ENCODE measurements at places on chromosomes 6 and 20.

GRCh38 chr6:80550281-80550680 lies 443.8 kb downstream of the BCKDHB start:
- no peak for DNase-seq

DNA sequence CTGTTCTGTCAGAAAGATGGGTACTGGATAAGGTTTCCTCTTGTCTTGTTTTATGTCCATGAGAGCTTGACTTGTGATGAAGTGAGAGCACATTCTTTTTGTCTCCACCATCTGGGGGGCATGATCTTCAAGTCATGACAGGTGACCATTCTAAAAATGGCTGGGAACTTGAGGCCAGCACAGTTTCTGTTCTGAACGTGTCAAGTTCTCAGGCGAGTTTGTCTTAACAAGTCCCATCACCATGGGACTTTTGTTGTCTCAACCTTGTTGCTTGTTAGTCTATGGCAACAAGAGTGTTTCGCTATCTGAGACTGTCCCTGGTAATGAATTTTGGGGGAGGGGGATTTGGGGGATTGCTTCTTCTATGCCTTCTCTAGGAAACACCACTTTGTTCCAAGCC lies 25.6 kb upstream of the ENPP4 start:
- no peak for DNase-seq

- no peak for DNase-seq
Measured at GRCh38 chr6:30719356-30719755, 796 bp upstream of the TUBB start.

- no peak for DNase-seq
Measured at GRCh38 chr20:13111249-13111911, 102.6 kb downstream of the SPTLC3 start.

GRCh38 chr20:14715400-14715799 lies 378.0 kb upstream of the FLRT3 start:
- no peak for DNase-seq

- DNase-seq, result no peak
Measured at GRCh38 chr20:1263853-1264252, 2.2 kb upstream of the SNPH start.

DNA sequence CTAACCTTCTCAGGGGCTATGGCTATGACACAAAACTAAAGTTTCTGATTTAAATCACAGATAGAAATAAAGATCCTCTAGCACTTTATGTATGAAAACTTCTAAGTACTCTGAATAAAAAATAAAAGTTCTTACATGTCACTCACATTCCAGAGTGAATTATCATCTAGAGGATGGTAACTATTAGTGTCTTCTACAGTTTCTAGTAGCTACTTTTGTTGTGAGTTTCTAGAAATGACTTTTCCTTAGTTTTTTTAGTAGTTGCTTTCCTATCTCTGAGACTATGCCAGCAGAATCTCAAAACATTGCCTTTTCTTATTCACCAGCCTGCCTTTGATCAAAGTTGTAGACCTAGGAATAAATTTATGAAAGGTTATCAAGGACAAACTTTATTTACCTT lies 10.1 kb downstream of the ZNF318 start:
- no peak for DNase-seq

DNA sequence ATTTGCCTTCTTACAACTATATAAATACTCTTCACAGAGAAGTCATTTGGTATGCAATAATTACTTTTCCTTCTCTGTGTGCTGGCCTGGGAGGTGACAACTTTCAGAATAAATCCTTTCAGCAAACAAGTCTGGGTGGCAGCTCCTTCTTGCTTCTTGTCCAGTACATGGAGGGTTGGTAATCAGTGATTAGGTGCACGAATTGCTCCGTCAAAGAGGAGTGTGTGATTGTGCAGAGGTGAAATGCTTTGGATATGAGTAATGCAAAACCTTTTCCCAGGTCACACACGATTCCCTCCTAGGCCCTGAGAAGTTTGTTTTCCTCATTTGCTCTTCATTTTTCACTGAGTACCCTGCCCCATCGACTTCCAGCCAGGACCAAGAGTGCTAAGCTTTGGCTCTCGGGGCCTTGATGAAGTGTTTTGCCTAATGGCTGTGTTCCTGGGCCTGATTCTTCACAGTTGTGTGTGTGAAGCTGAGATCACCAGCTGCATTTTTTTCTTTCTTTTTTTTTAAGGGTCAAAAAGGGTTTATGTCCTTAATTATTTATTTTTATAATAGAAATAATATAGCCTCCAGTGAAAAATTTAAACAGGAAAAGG lies 216.5 kb downstream of the ZMYND8 start:
- DNase-seq, result no peak

- no peak for DNase-seq
Measured at GRCh38 chr6:125868678-125869395, 78.1 kb downstream of the NCOA7 start.

- no peak for DNase-seq
Measured at GRCh38 chr20:19301843-19302242, 89.4 kb downstream of the SLC24A3 start.

DNA sequence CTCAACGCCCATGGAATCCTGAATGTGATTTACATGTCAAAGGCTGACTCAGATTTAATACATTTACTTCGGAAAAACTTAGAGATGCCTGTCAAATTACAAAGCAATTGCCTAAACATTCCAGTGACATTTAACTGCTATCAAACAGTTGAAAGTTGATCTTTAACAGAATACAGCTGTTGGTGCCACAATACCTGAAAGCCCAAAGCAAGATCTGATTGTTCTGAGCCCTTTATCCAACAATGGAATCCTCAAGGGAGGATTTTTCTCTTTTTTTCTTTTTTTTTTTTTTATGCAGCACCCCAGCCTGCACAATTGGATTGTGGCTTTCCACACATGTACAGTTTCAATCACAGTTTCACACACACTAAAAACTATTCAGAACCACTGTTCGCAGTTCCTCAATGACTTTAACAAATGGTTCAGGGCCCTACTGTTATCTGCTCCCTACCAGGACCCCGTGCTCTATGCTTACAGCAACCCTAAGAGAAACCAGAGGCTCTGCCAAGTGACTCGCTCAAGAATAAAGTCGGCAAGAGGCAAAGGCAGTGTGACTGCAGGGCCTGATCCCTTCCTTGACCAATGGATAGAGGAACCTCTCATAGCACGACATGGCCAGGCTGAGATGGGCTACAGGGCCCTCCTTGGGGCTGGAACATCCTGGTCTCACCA lies 33.3 kb downstream of the EPB41L2 start:
- DNase-seq, result no peak

GRCh38 chr6:148760258-148760534 lies 13.4 kb downstream of the UST start:
- DNase-seq, result no peak

DNA sequence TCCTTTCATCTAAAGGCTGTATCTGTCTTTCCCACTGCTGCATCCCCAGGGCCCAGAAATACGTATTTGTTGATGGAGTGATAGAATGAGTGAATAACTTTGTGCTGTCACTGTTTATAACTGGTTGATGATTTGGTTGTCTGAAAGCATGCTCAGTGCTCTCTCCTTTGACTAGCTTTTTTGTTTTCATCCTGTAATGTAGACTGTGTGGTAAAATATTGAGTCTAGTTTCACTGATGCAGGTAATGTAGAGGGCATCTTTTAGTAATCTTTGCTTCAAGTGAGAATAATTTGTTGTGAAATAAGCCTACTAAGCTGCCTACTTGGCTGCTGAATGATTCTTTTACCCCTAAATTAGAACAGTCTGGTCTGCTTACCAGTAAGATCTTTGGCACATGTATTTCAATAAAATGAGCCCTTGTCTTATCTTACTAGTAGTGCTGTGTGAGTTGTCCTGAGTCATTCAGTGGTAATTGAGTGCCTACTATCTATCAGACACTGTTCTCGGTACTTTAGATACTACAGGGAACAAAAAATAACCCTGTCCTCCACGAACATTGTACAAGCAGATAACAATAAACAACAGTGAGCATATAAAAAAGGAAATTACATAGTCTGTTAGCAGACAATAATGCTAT lies 39.9 kb downstream of the MAPK14 start:
- DNase-seq, result no peak

- DNase-seq, result no peak
Measured at GRCh38 chr20:20837574-20838021, 125.2 kb upstream of the RALGAPA2 start.

GRCh38 chr6:2197177-2197671 lies 48.2 kb downstream of the GMDS start:
- DNase-seq, result no peak

DNA sequence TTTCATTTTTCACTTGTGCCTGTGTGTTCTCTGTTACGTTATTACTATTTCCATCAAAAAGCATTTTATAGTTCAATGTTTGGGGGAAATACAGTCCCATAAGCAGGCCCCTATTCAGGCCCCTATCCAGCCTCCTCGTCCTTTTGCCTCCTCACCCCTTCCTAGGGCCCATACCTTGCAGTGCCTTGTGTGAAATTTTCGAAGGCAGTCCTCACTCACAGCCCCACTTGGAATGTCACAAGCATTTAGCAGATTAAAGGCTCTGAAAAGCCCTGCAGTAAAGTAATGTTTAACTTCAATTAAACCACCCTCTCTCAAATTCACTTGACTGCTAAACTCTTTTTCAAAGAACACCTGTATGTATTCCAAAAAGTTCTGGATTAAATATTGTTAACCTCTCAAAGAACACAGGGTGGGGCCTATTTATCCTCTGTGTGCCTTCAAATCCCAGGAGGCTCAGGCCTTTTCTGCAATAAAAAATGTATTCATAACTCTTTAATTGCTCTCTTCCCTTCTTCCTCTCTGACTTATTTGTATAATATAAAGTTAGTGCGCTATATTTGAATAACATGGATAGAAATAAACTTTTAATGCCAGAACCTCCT lies 202.5 kb downstream of the FOXA2 start:
- no peak for DNase-seq

DNA sequence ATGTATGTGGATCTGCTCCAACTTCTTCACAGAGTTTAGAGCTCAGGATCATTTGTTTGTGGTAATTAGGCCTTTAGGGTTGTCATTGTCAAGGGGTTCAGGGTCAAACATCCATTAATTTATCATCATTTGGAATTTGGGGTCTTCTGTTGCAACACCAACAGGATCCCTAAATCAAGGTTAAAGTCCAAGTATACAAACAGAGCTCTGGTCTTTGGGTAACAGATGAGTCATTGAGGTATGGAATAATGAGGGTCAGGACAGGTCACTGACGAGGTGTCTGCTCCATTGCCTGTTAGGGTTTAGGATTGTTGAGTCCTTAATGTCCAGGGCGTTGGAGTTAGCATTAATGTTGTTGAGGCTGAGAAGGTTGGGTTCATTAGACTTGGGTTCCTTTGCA lies 47.6 kb downstream of the PRND start:
- DNase-seq, result no peak

DNA sequence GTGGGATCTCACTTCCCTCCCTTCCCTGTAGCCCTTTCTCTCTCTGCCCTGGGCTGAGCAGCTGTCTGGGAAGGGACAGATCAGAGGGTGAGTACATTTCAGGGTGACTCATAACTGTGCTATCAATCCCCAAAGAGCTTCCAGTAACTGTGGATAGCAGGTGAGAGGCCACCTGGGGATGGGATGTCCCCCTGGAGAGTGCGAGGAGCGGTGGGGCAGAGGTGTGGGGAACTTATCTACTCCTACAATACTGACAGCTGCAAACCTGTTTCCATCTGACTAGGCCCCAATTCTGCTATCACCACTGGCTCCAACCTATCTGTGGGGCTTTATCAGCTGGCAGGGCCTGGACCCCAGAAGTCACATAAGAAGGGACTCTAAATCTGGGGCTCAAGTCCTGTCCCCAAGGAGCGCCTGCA lies 32.6 kb downstream of the KCNK5 start:
- no peak for DNase-seq

GRCh38 chr6:101830501-101831031 lies 437.1 kb downstream of the GRIK2 start:
- no peak for DNase-seq

GRCh38 chr6:11424395-11425034 lies 113.0 kb upstream of the TMEM170B start:
- no peak for DNase-seq

DNA sequence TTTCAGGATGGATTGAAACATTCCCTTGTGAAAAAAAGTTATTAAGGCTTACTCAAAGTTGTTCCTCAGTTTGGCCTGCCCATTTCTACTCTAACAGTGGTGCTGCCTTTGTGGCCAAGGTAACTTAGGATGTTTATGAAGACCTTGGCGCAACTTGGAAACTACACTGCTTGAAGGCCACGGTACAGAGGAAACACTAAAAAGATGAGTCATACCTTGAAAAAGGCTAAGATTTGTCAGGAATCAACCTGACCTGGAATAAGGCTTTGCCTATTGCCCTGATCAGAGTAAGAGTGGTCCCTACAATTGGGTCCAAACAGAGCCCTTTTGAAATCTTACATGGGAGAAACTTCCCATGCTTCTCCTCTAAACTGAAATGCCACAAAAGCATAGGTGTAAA lies 119.9 kb upstream of the MOCS1 start:
- no peak for DNase-seq

DNA sequence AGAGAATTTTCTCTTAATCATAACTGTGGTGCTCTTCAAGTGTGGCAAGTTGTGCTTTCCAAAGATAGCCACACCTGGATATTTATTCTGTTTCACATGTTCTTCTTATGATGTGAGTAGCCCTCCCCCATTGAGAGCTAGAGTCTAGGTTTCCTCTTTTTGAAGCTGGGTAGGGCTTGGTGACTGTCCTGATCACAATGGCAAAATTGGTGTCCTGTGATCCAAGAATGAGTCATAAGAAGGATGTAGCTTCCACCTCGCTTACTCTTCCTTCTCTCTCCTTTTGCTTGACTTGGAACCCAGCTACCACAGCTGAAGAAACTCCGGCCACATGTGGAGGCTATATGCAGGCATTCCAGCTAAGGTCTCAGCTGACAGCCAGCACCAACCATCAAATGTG lies 7.4 kb upstream of the IGF2R start:
- peak; percentile 19 for DNase-seq

DNA sequence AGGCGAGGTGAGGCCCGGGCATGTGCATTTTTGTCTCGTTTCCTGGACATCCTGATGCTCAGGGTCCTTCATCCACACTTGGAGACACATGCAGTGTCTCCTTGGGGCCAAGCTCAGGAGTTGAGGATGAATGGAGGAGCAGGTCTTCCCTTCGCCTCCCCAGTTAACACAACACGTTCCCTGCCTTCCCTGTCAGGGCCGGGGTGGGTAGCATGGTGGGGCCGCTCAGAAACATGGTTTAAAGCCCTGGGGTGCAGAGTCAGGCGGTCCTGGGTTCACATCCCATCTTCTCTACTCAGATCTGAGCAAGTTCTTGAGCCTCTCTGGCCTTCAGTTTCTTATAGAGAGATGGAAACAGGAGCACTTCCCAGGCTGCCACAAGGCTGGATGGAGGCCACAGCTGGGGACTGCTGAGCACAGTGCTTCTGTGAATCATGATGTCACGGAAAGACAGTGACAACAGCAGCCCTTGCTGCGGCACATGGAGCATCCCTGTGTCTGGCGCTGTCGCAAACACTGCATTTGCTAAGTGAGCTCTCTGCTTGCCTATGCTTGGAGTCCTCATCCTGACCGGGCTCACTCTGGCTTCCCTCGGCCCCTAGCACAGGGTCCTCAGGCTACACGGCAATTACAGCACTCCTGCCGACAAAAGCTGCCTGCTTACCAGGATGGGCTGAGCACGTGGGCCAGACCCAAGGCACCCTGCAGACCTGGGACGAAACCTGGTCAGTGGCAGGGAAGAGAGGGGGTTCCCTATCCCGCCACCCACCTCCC lies 45.6 kb upstream of the STX16 start:
- no peak for DNase-seq

- DNase-seq, result no peak
Measured at GRCh38 chr6:6176586-6177228, 143.8 kb downstream of the F13A1 start.

- DNase-seq, result no peak
Measured at GRCh38 chr20:33053291-33054106, at the start of gene BPIFB3. TSS of gene BPIFB3 (plus strand) at chr20:33053903. CDS start at chr20:33055436, 1,533 bp downstream.

Data from CD4-positive, alpha-beta T cell treated with Interleukin-1 beta for 1 hour (primary cell).